ENCODE measurements at places on chromosomes 6 and 20.

DNA sequence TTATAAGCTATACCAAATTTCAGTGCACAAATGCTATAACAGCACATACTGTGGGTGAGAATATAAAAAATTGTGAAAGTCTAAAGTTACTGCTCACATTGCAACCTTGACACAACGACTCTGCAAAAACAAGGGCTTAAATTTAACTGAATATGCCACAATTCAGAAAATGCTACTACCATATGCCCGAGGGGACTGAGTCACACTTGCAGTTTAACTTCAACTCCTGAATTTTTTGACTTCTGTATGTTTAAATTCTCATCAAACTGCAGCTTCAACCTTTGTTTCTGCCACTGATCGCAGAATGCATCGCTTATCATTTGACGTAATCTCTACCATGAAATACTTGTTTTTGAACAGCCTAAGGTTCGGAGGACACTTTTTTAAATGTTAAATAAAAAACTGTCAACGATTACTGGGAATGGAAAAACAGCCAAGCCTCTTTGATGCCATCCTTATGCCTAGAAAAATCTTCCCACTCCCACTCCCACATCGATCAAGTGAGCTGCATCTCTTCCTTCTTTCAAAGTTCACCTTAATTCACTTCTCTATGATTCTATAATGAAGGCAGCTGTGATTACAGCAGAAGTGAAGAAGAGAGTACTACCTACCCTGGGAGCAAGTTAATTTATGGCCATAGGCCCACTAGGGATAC, 136.5 kb downstream of the ATXN1 start:
- no peak for DNase-seq

DNA sequence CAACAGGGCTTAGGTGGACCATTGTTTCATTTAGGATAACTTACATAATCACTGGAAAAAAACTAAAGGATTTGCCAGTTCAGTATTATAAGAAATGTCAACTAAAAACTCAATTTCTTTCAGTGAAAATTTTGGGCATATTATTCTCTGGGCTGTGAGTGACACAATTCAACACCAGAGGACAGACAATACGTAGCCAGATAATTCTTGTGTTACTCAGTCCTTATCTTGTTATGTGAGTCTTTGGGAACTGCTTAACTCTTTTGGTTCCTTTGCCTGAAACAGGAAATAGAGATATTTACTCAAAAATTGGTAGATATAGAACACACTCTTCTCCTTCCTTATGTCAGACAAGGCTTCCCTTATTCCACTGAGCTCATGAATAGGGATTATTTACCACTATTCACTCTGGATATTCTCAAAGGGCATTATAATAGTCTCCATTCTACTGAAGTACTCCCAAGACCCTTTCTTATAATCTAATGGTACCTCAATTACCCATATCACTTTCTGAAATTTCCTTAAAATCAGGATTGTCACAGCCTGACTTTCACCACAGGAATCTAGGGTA, 4.9 kb upstream of the BEND6 start:
- DNase-seq: no peak

DNA sequence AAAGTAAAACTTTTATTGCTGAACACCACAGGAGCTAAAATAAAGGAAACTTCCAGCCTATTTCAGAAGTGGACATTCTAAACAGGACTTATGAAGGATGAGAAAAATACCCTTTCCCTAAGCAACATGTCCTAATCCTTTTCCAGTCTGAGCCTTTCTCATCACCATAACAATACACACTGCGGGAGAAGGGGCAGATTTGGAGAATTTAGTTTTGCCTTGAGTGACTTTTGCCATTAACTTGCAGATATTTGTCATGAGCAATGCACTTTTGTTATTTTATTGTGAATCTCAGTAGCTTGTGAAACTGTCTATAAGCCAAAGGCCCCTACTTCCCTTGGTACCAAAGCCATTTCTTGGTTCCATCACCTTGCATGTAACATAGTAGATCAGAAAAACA, 53.0 kb upstream of the OLIG3 start:
- no peak for DNase-seq

GRCh38 chr6:34243901-34244884, 4.6 kb downstream of the SMIM29 start:
- peak; percentile 92 for DNase-seq

GRCh38 chr20:21384308-21384892, 12.9 kb downstream of the NKX2-4 start:
- no peak for DNase-seq

DNA sequence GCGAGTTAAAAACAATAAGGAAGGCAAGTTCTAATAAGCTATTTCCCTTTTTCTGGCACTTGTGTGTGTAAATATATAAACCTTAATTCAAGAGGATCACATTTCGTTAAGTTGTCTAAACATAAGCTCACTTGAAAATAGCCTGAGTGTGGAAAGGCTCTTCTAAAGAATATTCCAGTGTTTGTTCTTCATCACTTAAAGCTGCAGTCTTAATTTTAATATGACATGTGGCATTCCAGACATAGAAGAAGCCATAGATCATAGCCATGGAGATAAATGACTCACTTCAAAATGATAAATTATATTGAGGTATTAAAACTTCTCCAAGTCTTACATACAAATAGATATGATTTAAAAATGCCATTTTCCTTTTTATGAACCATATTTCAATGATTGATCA, 42.1 kb downstream of the IYD start:
- no peak for DNase-seq

- no peak for DNase-seq
Observed at GRCh38 chr6:134626086-134626485, 308.2 kb upstream of the SGK1 start.
